ENCODE measurements at places on chromosomes 16 and 17.

DNA sequence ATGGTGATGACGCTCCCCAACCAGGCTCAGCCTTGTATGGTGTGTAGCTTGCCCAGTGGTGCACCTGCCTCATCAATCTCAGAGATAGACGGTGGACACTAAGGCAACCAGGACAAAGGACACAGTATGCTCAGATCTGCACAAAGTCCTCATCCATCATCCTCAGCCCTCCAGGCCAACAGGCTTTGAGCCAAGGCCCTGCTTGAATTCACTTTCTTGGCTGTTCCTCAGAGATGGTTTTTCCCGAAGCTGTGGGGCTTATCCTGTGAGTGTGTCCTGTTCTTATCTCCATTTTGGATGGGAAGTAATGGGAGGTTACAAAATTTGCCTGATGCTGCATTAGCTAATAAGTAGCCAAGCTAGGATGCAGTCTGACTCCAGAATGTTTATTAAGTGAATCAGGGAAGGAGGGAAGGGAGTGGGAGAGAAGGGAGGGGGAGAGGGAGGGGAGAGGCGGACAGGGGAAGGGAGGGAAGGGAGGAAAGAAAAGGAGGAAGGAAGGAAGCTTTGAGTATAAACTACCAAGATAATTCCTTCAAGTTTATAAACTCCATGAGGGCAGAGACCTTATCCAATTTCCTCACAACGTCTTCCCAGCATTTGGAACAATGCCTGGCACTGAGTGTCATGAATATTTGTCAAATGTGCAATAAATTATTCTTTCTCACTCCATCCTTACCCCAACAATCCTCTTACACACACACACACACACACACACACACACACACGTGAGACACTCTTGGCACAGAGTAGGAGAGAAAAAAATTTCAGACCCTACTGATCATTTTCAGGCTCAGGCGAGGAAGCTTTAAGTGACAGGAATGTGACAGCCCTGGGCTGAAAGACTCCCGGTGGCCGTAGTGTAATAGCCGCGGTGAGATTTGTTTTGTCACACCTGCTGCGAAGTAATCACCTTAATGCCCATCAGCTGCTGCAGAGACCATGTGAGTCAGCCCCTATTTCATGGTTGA lies 84.3 kb downstream of the BMERB1 start:
- DNase-seq: peak; percentile 92

- no peak for DNase-seq
Observed at GRCh38 chr16:86037999-86038925, 139.3 kb downstream of the IRF8 start.

GRCh38 chr16:578870-579405 lies 9.2 kb downstream of the PIGQ start:
- peak; percentile 78 for DNase-seq

DNA sequence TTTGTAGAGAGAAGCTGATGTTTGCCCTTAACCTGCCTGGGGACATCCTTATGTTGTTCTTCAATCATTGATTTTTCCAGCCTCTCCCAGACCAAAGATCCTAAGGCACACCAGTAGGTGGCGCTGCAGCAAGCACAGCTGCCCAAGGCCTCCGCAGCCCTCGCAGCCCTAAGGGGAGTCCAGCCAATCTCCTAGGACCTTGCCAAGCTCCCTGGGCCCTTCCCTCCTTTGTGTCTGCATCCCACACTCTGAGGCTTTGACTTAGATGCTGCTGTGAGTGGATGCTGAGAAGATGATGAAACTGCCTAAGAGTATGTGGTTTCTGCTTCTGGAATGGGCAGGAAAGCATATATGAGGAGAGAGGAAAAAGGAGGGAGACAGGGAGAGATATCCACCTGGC lies 47.1 kb downstream of the SPACA3 start:
- DNase-seq: peak; percentile 78

GRCh38 chr17:44967907-44968224 lies 237 bp downstream of the C1QL1 start:
- no peak for DNase-seq

DNA sequence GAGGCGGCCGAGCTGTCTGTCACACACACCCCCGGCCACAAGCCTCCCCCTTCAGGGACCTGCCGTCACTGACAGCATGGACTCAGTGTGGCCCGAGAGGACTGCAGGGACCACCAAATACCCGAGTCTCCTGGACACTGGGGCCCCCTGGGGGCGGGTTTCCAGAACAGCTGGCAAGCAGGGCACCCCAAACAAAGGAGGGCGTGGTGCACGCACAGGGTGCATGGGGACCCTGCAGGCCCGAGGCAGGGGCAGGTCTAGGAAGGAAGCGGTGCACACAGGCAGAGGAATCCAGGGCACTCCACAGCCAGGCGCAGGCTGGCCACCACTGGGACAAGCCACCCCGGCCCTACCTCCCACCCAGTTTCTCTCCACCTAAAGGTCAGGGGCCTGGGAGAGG lies 28.7 kb upstream of the ENPP7 start:
- no peak for DNase-seq

DNA sequence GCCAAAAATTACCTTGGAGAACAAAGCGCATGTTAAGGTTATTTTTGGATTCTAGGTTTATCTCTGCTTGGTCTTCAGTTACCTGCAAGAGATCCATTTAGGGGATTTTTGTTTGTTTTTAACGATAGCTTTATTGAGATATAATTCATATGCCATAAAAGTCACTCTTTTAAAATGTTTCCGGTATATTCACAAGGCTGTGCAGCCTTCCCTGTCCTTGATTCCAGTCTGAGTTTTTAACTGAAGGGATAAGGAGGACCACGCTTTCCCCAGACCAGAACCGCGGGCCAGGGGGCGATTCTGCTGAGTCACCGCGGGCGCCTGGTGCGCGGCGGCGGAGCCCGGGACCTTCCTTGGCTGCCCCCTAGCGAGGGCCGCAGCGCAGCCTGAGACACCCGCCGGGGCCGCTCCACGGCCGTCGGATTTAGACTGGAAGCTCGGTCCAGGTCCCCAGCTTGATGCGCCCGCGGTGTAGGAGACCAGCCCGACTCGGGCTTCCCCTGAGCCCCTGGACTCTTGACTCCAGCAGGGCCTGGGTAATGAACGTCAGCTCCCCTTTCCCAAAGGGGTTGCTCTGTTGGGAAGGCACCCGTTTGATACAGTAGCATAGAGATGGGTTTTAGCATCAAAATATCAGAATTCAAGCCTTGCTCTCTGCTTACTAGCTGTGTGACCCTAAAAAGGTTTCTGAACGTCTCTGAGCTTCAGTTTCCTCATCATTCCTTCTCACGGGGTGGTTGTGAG lies 50.0 kb upstream of the STH start:
- peak; percentile 52 for DNase-seq

GRCh38 chr16:55002419-55002818 lies 71.8 kb downstream of the IRX5 start:
- DNase-seq: no peak

DNA sequence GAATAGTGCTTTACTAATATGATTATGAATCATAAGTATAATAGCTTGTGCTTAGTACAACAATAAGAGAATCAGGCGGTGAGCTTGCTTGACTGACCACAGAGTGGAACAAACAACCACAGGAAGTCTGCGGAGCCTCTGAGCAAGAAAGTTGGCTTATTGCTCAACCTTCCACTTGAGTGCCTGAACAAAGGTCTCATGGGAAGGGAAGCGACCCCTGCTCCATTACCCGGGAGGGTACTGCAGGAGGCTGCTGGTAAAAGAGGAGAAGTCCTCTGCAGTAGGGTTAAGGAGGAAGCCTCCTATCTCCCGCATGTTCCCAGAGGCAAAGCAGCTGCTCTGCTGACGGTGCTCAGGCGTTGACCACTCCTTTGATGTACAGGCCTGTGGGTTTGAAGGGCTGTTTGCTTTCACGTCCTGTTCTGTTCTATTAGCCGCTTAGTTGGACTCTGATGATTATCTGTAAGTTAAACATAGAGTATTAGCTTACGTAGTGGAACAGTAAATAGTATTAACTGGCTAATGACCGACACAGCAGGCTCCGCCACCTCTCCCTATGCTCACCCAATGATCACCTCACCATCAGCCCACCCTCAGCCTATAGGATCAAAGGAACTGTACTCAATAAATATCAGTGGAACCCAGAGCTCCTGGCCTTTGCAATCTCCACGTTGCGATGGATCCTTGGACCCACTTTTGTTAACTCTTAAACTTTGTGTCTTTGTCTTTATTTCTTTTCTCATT lies 17.5 kb downstream of the ALOX15B start:
- DNase-seq: peak; percentile 98

- DNase-seq: no peak
Observed at GRCh38 chr17:67439269-67439668, 62.2 kb downstream of the PITPNC1 start.

DNA sequence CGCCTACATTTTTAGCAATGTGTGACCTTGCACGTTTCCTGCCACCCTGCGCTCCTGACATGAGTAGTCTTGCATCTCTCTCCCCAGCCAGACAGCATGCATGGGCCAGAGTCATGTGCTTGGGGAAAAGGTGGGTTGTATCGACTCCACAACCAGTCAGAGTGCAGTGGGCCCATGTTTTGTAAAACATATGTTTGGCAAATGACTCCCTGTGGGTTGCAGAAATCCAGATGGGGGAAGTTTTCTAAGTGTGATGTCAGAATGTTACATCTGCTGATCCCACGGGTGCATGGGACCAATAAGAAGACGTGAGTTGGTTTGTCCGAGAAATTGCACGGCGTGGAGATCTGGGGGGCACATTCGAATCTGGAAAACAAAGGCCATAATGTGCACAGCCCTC lies 147.1 kb downstream of the FOXL1 start:
- no peak for DNase-seq

- DNase-seq: peak; percentile 16
Observed at GRCh38 chr17:62062302-62062701, 2.8 kb downstream of the MED13 start.

DNA sequence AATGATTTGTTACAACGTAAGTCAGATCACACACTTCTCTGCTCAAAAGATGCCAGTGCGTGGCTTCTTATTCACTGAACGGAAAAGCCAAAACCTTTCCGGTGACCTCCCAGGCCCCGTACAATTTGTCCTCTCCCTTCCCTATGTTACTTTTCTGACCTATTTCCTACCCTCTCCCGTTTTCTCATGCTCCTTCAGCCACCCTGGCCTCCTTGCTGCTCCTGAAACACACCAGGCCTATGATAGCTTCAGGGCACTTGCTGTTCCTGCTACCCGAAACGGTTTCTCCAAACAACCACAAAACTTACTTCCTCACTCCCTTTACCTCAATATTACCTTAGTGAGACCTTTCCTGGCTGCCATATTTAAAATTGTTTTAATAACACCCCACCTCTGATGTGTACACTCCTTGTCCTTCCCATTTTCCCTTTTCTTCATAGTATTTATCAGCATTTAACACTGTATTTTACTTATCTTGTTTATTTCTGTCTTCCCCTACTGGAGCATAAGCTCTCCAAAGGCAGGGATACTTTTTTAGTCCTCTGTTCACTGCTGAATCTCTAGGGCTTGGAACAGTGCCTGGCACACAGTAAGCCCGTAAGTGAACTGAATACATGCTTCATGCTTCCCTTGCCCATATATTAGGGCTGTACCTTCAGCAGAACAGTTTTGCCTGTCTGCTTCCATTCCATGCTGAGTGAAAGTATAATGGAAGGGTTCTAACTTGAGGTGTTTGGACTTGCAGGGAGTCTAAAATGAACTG lies 10.9 kb upstream of the ARL2BP start:
- DNase-seq: no peak

DNA sequence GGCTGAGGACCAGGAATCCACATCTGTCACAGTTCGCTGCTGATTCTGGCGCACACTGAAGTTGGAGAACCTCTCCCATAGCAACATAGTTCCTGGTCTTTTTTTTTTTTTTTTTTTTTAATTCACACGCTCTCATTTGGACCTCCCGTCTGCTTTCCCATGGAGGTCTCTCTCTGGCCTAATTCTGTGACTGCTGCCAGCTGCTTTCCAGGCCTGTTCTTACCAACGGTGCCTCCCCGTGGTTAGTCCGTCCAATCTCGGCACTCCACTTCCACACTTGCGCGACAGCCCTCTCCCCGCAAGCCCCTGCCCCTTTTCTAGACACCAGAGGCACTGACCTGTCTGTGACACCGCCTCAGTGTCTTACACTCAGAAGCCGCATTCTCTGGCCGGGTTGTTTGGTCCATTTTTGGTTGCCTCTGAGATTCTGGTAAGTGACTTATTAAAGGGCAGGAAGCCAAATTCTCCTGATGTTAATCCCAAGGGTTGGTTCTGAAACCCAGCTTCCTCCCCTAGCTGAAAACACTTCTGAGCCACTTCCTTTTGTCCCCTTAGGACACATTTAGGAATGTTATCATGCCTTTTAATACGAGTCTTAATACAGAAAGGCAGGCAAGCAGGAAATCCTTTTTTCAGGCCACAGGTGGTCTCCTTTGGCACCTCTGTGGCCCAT lies 1.1 kb upstream of the AKTIP start:
- DNase-seq: peak; percentile 29

DNA sequence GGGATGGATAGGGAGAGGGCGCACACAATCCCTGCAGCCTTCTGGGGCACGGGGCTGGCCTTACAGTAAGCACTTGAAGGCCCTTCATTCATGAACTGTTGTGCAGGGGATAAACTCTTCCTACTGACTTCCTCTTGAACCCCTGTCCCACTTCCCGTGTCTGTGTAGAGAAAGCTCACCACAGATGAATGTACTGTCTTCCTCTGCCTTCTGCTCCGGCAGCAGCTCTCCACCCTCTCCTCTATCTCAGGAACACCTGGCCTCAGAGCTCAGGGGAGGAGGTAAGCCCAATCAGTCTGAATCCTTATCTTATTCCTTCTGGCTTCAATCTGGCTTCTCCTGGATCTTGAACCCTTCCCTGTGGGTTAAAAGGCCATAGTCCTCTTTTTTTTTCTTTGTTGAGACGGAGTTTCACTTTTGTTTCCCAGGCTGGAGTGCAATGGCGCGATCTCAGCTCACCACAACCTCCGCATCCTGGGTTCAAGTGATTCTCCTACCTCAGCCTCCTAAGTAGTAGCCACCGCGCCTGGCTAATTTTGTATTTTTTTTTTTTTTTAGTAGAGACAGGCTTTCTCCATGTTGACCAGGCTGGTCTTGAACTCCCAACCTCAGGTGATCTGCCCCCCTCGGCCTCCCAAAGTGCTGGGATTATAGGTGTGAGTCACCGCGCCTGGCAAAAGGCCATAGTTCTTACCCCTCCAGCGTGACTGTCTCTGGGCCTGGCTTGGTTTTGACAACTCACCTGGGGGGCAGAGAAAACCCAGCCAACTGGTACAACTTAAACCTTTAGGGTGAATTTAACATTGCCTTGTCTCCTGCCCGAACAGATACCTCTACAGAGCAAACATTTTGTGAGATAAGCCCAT lies 7.2 kb upstream of the SLC52A1 start:
- DNase-seq: no peak

DNA sequence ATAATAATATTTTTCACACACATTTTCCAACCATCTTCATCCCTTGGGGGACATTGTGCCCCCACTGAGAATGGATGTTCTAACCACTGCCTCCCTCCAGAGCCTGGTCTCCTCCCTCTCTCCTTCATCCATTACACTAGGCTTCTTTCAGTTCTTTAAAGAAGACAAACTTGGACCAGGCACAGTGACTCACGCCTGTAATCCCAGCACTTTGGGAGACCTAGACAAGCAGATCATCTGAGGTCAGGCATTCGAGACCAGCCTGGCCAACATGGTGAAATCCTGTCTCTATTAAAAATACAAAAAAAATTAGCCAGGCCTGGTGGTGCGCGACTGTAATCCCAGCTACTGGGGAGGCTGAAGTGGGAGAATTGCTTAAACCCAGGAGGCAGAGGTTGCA lies 6.5 kb downstream of the ALOX15 start:
- peak; percentile 84 for DNase-seq

- no peak for DNase-seq
Observed at GRCh38 chr17:39738983-39739884, 1.5 kb downstream of the GRB7 start.

- DNase-seq: no peak
Observed at GRCh38 chr16:69916462-69916861, 34.7 kb upstream of the CLEC18A start.

Data from amniotic epithelial cell (primary cell).